ENCODE measurements at places on chromosomes 11 and 22.

- no peak for DNase-seq
These were observed 5.9 kb downstream of the SLC37A2 start for GRCh38 chr11:125069008-125069407.

DNA sequence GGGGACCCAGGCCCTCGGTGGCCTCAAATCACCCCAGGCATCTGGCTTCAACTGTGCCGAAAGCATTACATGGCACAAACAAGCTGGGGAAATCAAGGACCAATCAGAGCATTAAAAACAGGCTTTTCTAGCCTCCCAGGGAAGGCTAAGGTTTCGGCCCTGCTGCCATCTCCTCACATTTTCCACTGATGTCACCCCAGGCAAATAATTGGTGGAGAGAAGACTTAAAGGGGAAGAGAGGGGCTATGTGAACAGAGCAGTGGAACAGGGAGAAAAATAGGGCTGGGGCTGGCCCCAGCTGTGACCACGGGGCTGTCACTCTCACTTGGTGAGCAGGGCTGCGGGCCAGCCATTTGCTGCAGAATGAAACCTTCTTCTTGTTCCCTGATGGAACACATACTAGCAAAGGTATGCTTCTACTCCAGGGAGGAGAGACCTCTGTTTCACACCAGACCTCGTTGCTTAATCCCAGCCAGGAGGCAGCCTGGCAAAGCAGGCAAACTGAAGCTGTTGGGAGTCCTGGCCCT lies 581.3 kb downstream of the SOX6 start:
- DNase-seq = no peak

GRCh38 chr22:30408388-30409102 lies 11.7 kb downstream of the SEC14L2 start:
- peak; percentile 58 for DNase-seq

- no peak for DNase-seq
These were observed 41.9 kb downstream of the MYEOV start for GRCh38 chr11:69335781-69336405.

DNA sequence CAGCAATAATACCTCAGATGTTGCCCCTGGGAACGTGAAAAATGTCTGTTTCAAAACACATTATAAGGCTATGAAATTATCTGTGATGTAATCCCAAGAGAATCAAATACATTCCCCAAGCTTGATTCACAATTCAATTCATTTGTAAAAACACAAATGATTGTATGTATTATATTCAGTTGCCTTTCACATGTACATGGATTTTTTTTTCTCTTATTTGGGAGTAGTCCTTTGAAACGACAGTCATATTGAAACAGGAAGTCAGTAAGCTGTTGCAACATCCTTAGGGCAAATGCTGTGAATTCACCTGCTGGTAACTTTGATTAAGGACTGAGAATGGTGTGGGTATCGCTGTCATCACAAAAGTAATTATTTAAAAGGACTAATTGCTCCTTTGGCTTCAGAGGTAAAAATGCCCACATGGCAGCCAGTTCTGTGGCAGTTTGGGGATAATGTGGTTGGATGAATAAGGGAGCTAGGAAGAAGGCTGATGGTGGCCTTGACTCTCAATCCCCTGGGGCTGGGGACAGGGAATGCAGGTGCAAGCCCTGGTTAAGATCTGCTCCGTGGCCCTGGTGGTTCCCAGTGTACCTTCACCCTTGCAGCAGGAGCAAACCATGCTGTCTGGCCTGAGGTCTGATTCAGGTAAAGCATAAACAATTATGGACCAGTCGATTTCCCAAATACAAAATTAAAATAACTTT lies 13.2 kb downstream of the EHF start:
- DNase-seq = no peak

GRCh38 chr22:50326225-50326955 lies 422 bp downstream of the DENND6B start:
- no peak for DNase-seq

DNA sequence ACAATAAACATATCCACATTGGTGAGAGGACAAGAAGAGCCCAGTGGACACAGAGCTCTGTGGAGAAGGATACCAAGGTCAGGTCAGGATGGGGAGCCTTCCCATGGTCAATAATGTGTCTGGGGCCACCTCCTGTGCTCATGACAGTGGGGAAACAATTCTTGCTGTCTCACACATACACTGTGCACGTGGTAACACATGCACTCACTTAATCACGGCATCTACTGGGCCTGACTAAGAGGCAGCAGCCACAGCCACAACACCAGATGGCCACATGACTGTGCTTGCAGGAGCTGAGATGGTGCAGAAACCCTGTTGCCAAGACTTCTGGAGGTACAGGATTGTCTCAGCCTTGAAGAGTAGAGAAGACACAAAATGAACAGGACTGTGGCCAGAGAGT lies 28.6 kb downstream of the C22orf42 start:
- DNase-seq = no peak

- DNase-seq = no peak
These were observed 213.5 kb upstream of the NAV2 start for GRCh38 chr11:19499026-19499669.

DNA sequence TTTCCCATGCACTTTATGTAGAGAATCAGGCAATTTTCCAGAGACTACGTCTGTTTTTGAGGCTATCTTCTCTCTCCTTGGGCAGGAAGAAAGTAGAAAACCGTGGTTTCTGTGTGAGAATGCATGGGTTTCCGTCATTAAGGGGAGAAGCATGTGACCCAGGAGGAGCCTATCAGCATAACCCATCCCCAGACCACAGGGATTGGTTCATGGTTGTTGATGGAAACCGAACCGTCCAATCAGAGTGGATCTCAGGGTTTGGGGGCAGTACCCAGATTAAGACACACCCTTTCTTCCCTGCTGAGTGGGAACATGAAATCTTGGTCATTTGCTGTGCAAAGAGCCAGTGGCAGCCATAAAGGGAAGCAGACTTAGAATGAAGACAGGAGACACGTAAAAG lies 517.8 kb downstream of the MN1 start:
- DNase-seq = no peak

- DNase-seq = no peak
These were observed 28.6 kb downstream of the PTPRJ start for GRCh38 chr11:48008951-48009270.

- DNase-seq = peak; percentile 30
These were observed 26.7 kb upstream of the TOLLIP start for GRCh38 chr11:1335811-1336761.

DNA sequence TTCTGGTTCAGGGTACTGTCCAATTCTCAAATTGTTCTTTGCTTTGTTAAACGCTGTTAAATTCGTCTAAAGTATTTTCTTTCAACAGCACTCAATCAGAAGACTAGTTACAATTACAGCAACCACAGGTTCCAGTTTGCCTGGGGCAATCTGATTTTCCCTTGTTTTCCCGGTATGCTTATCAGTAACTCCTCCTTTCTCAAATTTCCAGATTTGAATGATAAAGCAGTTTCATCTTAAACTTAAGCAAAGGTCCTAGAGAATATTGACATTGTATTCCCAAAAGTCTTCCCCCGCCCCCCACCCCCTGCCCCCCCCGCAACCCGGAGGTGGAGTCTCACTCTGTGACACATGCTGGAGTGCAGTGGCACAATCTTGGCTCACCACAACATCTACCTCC lies 10.5 kb upstream of the USP28 start:
- no peak for DNase-seq

DNA sequence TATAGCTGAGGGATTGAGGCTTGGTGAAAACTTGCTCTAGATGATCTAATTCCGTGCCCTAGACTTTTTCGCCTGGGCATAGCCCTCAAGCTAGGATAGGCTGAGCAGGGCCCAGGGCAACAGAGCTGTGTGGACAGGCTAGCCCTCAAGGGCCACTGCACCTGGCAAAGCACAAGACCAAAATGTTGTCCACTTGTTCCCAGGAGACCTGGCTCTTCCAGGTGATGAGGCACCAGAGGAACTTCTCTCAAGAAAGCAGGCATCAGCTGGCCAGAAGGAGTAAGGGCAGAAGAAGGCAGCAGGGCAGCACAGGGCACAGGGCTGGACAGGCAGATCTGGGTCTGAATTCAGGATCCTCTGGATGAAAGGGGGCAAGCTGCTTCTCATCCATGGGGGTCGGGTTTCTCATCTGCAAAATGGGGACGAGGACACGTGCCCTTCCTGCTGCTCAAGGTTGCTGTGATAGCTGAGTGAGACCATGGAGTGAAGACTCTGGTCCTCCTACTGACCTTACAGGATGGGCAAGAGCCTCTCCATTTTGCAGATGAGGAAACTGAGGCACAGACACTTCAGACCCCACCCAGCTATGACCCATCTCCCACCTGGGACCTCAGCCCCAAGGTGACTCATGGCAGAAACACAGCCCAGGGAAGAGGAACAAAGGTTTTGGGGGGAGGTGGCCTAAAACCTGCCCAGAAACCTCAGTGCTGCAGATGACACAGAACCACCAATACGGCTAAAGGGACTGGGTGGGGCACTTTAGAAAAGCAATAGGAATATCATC lies 42.2 kb upstream of the PRDM11 start:
- no peak for DNase-seq

DNA sequence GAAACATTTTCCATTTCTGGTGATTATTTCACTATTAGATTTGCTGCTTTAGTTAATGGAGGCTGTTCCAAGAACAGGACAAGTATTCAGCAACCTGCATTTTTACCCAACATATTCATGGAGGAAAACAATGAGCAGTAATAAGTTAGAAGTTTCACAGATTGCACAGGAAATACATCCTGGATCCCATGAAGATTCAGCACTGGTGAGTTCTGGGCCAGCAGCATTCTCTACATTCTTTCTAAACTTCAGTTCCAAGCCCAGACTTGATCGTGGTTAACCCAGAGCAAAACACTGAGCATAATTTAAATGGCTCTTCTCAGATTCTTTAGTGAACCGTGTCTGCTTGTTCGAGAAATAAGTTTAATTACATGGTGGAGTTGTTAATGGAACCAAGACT lies 3.8 kb downstream of the FJX1 start:
- DNase-seq = no peak

- DNase-seq = peak; percentile 22
These were observed 26.8 kb downstream of the CTR9 start for GRCh38 chr11:10777806-10778205.

GRCh38 chr11:125483592-125483991 lies 12.5 kb downstream of the FEZ1 start:
- DNase-seq = no peak

- no peak for DNase-seq
These were observed 25.1 kb upstream of the CCDC134 start for GRCh38 chr22:41775338-41775737.

GRCh38 chr11:353179-353873 lies 16.0 kb upstream of the B4GALNT4 start:
- no peak for DNase-seq

GRCh38 chr22:26072621-26073020 lies 96.6 kb upstream of the SEZ6L start:
- no peak for DNase-seq

DNA sequence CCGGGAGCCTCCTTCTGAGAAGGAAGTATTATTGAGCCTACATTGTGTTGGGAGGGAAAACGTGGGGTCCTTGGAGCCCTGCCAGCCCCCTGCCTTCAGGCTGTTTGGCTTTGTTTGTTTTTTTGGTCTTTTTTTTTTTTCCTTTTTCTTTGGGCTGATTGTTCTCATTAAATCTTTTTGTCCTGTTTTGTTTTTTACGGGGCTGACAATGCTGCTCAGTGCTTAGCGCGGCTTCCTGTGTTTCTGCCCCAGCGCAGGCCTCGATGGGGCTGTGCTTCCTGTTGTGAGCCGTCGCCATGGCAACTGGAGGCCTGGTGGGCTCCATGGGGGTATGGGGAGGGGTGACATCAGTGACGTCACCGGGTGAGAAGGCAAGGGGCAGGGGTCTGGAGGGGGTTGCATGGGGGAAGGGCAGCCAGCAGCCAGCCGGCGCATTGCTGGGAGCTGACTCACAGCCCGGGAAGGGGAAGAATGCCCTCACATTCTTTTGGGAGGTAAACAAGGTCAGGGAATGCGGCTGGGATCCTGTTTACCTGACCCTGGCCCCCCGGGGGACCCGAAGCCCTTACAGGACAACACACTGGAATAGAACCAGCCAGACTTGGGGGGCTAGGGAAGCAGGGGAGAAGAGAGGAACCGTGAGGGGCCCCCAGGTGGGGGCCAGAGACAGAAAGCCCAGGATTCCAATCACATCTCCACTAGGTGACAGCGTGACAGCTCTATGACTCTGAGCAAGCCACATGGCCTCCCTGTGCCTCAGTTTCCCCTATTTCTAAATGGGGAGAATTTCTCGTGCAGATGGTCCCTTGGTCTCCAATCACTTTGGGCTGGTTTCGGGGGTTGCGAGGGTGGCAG lies 22.2 kb upstream of the CBX7 start:
- no peak for DNase-seq

- DNase-seq = no peak
These were observed 67.4 kb downstream of the TP53I11 start for GRCh38 chr11:44883277-44883676.

DNA sequence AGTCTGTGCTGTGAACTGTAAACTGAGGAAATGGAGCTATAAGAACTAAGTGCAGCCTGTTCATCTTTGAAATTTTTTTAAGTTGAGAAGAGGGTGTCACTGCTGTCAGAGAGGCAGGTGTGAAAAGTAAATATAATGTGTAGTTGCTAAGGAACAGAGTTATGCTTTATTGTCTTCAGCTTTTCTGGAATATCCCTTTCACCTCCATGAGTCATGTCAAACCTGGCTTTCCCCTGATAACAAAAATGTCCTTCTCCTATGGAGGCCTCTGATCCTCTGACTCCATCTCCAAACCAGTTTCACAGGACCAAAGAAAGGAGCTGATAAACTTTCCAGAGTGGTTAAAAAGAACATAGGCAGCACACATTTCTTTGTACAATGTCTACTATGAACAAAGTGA lies 12.8 kb upstream of the MUC15 start:
- no peak for DNase-seq

GRCh38 chr22:50314455-50315288 lies 7.2 kb upstream of the PLXNB2 start:
- peak; percentile 90 for DNase-seq

DNA sequence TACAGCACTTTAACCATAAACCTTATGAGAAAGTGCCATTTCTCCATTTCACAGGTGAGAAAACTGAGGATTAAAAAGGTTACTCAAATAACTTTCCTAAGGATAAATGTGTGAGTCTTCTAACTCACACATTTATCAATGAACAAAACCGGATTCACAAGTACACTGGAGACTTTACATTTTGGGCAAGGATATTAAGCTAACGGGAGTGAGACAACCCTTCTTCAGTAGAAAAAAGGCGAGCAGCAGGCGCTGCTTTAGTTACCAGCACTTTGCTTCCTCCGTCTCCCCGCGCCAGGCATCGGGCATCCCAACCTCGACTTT lies 356 bp upstream of the TTC12 start:
- no peak for DNase-seq

DNA sequence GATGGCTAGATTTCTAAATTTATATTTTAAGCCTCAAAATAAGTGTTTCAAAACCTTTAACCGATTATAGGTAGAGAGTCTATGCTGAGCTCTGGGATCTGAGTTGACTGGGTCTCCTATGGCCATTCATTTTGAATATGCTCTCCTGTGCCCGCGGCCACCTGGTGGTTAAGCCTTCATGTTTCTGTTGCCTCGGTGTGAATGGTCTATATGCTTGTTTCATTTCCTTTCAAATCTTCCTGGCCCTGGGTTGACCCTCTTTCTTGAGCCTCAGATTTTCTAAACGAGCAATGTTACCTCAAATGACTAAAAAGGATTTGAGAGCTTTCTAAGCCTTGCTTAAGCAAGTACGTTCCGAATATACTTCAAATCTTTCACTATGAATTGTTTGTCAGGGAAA lies 789.4 kb upstream of the KIRREL3 start:
- no peak for DNase-seq
